ENCODE measurements at places on chromosomes 11 and 22.

DNA sequence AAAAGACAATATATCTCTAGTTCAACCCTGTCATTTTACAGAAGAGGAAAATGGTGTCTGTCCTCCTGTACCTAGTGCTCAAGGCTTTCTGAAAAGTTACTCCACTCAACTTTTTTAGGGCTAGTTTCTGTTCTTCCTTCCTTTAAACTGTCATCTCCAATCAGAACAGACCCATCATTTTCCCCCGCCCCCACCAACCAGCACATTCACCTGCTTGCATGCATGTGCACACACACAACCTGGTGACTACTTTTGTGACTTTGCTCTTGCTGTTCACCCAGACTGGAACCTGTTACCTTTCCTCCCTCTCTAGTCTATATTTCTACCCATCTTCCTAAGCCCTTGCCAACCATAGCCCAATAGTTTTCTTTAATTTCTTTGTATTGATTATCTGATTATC lies 5.6 kb downstream of the FBXO7 start:
- no peak overlapping the region for H3K27ac ChIP-seq
- H3K36me3 ChIP-seq: peaks cover 2% of the 10 kb centered on the region
- H3K4me1 ChIP-seq: no peaks in the 10 kb centered on the region
- H3K4me3 ChIP-seq: no peak overlapping the region
- no peak for DNase-seq

DNA sequence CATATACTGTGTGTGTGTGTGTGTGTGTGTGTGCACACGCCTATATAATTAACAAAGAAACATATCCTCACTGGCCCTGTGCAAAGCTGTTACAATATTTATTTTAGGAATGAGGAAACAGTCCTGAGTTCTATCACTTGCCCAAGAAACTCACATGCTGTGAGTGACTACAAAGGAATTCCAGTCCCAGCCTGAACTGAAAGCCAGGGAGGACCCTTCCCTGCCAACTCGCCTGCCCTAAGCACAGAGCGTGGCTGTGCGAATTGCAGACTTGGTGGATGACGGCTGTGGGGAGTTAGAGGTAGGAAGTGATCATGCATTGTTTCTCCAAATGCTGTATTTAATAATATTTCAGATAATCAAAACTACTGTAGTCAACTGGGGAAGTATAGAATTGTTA lies 26.4 kb upstream of the CD5 start:
- no peak overlapping the region for H3K27ac ChIP-seq
- H3K4me1 ChIP-seq: no peaks in the 10 kb centered on the region
- no peak overlapping the region for H3K4me3 ChIP-seq
- no peaks in the 10 kb centered on the region for H3K36me3 ChIP-seq

GRCh38 chr11:130804306-130805076 lies 111.8 kb downstream of the SNX19 start:
- H3K27me3 ChIP-seq: no peaks in the 10 kb centered on the region
- no peak overlapping the region for H3K27ac ChIP-seq
- no peaks in the 10 kb centered on the region for H3K36me3 ChIP-seq
- no peak for DNase-seq

GRCh38 chr22:20316217-20316843 lies 3.5 kb downstream of the DGCR6L start:
- no peaks in the 10 kb centered on the region for H3K4me1 ChIP-seq
- DNase-seq: no peak
- H3K27ac ChIP-seq: no peak overlapping the region
- H3K4me3 ChIP-seq: no peak overlapping the region
- no peaks in the 10 kb centered on the region for H3K27me3 ChIP-seq

DNA sequence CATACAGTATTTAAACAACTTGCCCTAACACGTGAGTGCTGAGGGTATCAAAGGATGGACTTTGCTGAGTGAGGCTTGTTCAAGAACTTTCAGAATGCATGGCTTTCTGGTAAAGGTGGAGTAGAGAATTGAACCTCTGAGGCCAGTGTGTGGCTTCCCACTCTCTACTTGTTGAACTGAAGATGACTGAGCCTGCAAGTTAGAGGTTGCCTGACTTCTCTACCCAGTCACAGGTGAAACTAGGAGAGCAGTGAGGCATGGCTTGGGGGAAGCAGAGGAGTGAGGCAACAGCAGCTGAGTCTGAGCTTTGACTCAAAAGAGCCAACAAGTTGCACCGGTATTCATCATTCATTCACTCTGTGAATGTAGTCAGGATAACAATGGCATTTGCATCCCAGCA lies 256.4 kb upstream of the SESN3 start:
- H3K27me3 ChIP-seq: no peaks in the 10 kb centered on the region
- no peaks in the 10 kb centered on the region for H3K4me1 ChIP-seq
- no peak for DNase-seq
- H3K27ac ChIP-seq: no peak overlapping the region

- H3K4me3 ChIP-seq: no peak overlapping the region
- H3K27me3 ChIP-seq: no peaks in the 10 kb centered on the region
- H3K4me1 ChIP-seq: peaks cover 4% of the 10 kb centered on the region
- H3K36me3 ChIP-seq: peaks cover 5% of the 10 kb centered on the region
- no peak for DNase-seq
Measured at GRCh38 chr11:2382936-2383851, 6.1 kb downstream of the CD81 start.

GRCh38 chr11:63917692-63918506 lies 935 bp upstream of the RCOR2 start:
- H3K27me3 ChIP-seq: no peaks in the 10 kb centered on the region
- peak overlapping the region; percentile 28 for H3K4me3 ChIP-seq
- H3K4me1 ChIP-seq: peaks cover 11% of the 10 kb centered on the region
- DNase-seq: no peak
- peak overlapping the region; percentile 2 for H3K27ac ChIP-seq
- peaks cover 8% of the 10 kb centered on the region for H3K36me3 ChIP-seq

DNA sequence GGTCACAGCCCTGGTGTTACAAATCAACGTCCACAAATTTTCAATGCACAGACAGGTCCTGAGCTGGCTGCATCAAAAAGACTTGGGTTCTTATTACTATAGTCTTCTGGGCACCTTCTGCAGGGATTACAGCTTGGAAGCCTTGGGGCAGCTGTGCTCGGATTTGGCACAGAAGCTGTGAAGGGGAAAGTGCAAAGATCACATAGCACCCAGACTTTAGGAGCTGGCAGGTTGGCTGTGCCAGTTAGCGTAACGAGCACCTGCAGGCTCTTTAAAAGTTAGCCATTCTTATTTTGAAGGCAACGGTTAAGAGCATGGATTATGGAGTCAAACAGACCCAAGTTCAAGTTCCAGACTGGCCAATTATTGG lies 100.4 kb downstream of the ARL14EP start:
- no peaks in the 10 kb centered on the region for H3K36me3 ChIP-seq
- H3K4me3 ChIP-seq: no peak overlapping the region
- no peak overlapping the region for H3K27ac ChIP-seq
- no peaks in the 10 kb centered on the region for H3K27me3 ChIP-seq

- H3K4me3 ChIP-seq: no peak overlapping the region
- peaks cover 5% of the 10 kb centered on the region for H3K4me1 ChIP-seq
- no peak overlapping the region for H3K27ac ChIP-seq
- DNase-seq: no peak
Measured at GRCh38 chr22:24519496-24519895, 24.4 kb downstream of the UPB1 start.

DNA sequence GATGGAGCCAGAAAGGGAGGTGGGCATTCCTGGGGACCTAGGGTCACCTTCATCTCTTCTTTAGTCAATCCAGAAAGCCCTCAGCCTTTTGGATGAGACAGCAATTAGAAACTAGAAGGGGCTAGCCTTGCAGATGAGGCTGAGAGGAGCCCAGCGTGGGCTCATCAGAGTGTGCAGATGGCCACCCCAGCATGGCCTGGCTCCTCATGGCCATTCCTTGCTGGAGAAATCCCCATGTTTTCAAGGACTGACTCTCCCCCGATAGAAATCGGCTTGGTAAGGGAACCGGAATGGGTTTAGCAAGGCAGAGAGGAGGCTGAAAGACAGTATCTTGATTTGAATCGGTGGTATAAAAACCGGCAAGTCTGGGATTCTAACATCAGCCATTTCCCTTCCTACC lies 274.6 kb downstream of the BUD13 start:
- no peaks in the 10 kb centered on the region for H3K36me3 ChIP-seq
- no peak overlapping the region for H3K27ac ChIP-seq
- no peaks in the 10 kb centered on the region for H3K27me3 ChIP-seq
- no peak for DNase-seq

DNA sequence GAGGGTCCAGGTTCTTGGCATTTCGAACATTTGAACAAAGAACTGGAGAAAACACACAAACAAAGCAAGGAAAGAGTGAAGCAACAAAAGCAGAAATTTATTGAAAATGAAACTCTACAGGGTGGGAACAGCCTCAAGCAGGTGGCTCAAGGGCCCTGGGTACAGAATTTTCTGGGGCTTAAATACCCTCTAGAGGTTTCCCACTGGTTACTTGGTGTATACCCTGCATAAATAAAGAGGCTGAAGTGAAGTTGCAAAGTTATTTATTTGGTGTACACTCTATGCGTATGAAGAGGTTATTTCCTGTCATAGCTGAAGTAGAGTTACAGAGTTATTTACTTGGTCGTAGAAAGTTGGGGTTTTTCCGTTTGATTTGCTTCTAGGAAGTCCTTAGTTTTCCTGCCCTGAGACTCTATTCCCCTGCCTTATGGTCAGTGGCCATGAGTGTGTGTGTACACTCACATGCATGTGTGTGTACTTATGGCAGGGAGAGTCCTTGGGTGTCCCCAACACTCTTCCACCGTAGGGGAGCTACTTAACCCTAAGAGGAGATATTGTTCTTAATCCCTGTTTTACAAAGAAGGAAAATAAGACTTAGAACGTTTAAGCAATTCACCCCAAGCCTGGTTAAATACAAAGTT lies 5.6 kb upstream of the SMCO4 start:
- DNase-seq: no peak
- H3K27ac ChIP-seq: no peak overlapping the region
- H3K4me1 ChIP-seq: peaks cover 4% of the 10 kb centered on the region
- no peak overlapping the region for H3K4me3 ChIP-seq

GRCh38 chr22:27876684-27877083 lies 42.4 kb downstream of the PITPNB start:
- H3K4me1 ChIP-seq: peaks cover 2% of the 10 kb centered on the region
- no peaks in the 10 kb centered on the region for H3K27me3 ChIP-seq
- DNase-seq: no peak
- no peak overlapping the region for H3K27ac ChIP-seq
- H3K36me3 ChIP-seq: peaks cover 4% of the 10 kb centered on the region

GRCh38 chr11:41955066-41955465 lies 495.6 kb upstream of the LRRC4C start:
- H3K27ac ChIP-seq: no peak overlapping the region
- H3K36me3 ChIP-seq: no peaks in the 10 kb centered on the region
- H3K4me3 ChIP-seq: no peak overlapping the region
- DNase-seq: no peak
- no peaks in the 10 kb centered on the region for H3K27me3 ChIP-seq

DNA sequence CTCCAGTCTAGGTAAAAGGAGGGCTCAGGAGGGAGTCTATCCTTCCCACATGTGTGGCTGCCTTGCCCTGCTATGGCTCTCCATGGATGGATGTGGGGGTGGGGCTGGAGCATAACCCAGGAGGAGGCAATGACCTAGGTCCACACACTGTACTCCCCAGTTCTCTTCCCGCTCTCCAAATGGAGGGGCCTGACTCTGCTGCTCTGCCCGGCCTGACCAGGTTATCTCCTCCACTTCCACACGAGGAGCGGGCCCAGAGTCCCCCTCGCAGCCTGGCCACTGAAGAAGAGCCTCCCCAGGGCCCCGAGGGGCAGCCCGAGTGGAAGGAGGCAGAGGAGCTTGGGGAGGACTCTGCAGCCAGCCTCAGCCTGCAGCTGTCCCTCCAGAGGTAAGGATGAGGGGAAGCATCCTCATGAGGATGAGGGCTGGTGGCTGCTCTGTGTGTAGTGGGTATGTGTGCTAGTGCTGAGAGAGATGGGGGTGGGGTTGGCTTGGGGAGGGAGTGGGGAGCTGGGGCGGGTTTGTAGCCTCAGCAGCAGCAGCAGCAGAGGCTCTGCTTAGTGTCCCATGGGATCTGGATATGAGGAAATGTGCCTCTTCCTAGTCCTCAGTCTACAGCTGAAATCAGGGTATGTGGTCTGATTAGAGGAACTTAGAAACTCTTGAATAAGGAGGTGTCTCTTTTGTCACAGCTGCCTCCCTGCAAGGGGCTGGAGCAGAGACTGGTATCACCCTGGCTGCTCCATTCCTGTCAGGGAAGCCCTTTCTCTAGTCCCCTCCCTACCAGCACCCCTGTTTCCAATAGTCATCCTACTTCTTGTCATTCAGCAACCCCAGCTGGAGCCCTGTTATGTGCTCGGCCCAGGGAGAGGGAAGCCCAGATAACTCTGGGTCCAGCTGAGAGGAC lies 54.1 kb downstream of the CEP164 start:
- DNase-seq: no peak
- H3K27me3 ChIP-seq: no peaks in the 10 kb centered on the region
- H3K27ac ChIP-seq: no peak overlapping the region
- H3K4me1 ChIP-seq: no peaks in the 10 kb centered on the region

- no peaks in the 10 kb centered on the region for H3K27me3 ChIP-seq
- no peak overlapping the region for H3K27ac ChIP-seq
- H3K36me3 ChIP-seq: no peaks in the 10 kb centered on the region
- H3K4me3 ChIP-seq: no peak overlapping the region
- H3K4me1 ChIP-seq: no peaks in the 10 kb centered on the region
Measured at GRCh38 chr22:48218889-48219420, 1456.5 kb downstream of the TBC1D22A start.

- H3K4me3 ChIP-seq: no peak overlapping the region
- no peak overlapping the region for H3K27ac ChIP-seq
- H3K27me3 ChIP-seq: no peaks in the 10 kb centered on the region
- no peaks in the 10 kb centered on the region for H3K36me3 ChIP-seq
Measured at GRCh38 chr22:24466716-24467328, 28.3 kb upstream of the UPB1 start.

GRCh38 chr11:75429902-75430713 lies 2.9 kb downstream of the KLHL35 start:
- peaks cover 12% of the 10 kb centered on the region for H3K4me1 ChIP-seq
- H3K36me3 ChIP-seq: no peaks in the 10 kb centered on the region
- peak overlapping the region; percentile 12 for H3K4me3 ChIP-seq
- DNase-seq: no peak

GRCh38 chr11:17771841-17772401 lies 37.3 kb downstream of the KCNC1 start:
- no peaks in the 10 kb centered on the region for H3K36me3 ChIP-seq
- no peak overlapping the region for H3K27ac ChIP-seq
- no peaks in the 10 kb centered on the region for H3K27me3 ChIP-seq
- H3K4me1 ChIP-seq: no peaks in the 10 kb centered on the region
- no peak overlapping the region for H3K4me3 ChIP-seq
- DNase-seq: no peak

GRCh38 chr11:94558468-94558867 lies 8.7 kb upstream of the PIWIL4 start:
- H3K4me1 ChIP-seq: no peaks in the 10 kb centered on the region
- no peaks in the 10 kb centered on the region for H3K27me3 ChIP-seq
- no peaks in the 10 kb centered on the region for H3K36me3 ChIP-seq
- DNase-seq: no peak
- no peak overlapping the region for H3K4me3 ChIP-seq
- no peak overlapping the region for H3K27ac ChIP-seq

Measured in iPS DF 6.9 (cell line).